Neuronal stem cell (in vitro differentiated cells): ENCODE measurements at places on chromosomes 2 and 18.

GRCh38 chr2:154836632-154837031, 138.1 kb downstream of the KCNJ3 start:
- no peaks in the 10 kb centered on the region for H3K4me1 ChIP-seq
- no peak for DNase-seq
- H3K36me3 ChIP-seq = no peaks in the 10 kb centered on the region
- H3K27ac ChIP-seq = no peak overlapping the region
- no peaks in the 10 kb centered on the region for H3K27me3 ChIP-seq
- H3K4me3 ChIP-seq = no peak overlapping the region

DNA sequence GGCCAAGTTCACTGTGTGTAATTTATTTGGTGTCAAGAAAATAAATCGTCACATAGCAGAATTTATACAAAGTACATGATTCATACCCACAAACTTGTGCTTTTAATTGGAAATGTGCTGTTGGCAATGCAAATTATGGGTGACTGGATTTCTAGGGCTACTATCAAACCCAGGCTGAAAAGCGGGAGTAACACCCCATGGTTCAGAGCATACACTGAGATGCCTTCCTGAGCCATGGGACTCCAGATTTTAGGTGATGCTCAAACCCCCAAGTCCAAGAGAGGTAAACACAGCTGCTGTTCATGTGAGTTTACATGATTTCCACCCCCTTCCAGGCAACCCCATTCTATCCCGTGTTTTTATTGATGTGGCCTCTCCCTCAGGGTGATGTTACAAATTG, 565.9 kb upstream of the ID2 start:
- DNase-seq = no peak
- H3K27ac ChIP-seq = no peak overlapping the region
- peaks cover 6% of the 10 kb centered on the region for H3K4me1 ChIP-seq
- H3K4me3 ChIP-seq = no peak overlapping the region

GRCh38 chr2:180015951-180016709, 9.0 kb upstream of the CWC22 start:
- H3K27me3 ChIP-seq = no peaks in the 10 kb centered on the region
- no peak overlapping the region for H3K4me3 ChIP-seq
- no peaks in the 10 kb centered on the region for H3K4me1 ChIP-seq
- no peaks in the 10 kb centered on the region for H3K36me3 ChIP-seq

GRCh38 chr2:228767196-228767595, 503.9 kb downstream of the PID1 start:
- H3K4me1 ChIP-seq = no peaks in the 10 kb centered on the region
- no peak overlapping the region for H3K27ac ChIP-seq
- no peak for DNase-seq

GRCh38 chr18:21678859-21679258, 25.7 kb downstream of the ABHD3 start:
- no peak overlapping the region for H3K27ac ChIP-seq
- no peak for DNase-seq
- peaks cover 10% of the 10 kb centered on the region for H3K4me1 ChIP-seq
- no peaks in the 10 kb centered on the region for H3K27me3 ChIP-seq
- no peaks in the 10 kb centered on the region for H3K36me3 ChIP-seq

GRCh38 chr2:15421753-15422152, 139.4 kb downstream of the NBAS start:
- DNase-seq = no peak
- peaks cover 18% of the 10 kb centered on the region for H3K36me3 ChIP-seq
- no peak overlapping the region for H3K27ac ChIP-seq
- peaks cover 6% of the 10 kb centered on the region for H3K4me1 ChIP-seq
- H3K4me3 ChIP-seq = no peak overlapping the region
- no peaks in the 10 kb centered on the region for H3K27me3 ChIP-seq

DNA sequence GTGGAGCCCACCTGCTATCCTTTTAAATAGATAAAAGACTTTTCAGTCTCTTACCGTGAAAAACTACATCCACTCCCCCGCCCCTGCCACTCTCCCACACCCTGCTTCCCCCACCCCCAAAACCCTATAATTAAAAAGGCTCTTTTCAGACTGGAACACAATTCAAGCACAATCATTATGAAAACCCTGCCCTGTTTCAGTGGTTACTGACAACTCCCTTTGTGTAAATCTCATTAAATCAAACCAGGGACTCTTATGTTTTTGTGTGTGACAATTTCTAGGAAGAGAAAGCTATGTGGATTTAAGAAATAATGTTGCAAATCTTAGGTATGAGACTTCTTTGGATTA, 21.0 kb upstream of the ZNF532 start:
- H3K4me1 ChIP-seq = peaks cover 29% of the 10 kb centered on the region
- H3K27me3 ChIP-seq = no peaks in the 10 kb centered on the region
- H3K36me3 ChIP-seq = no peaks in the 10 kb centered on the region

GRCh38 chr2:20568501-20569463, 82.1 kb downstream of the HS1BP3 start:
- no peak for DNase-seq
- H3K27ac ChIP-seq = no peak overlapping the region
- no peaks in the 10 kb centered on the region for H3K36me3 ChIP-seq
- no peak overlapping the region for H3K4me3 ChIP-seq
- H3K27me3 ChIP-seq = no peaks in the 10 kb centered on the region
